A172 (cell line): ENCODE measurements at places on chromosomes 5 and 9.
A peak's percentile ranks its signal among the peaks of the same experiment; 100 is the strongest.

- DNase-seq: no peak
Measured at GRCh38 chr9:21560281-21560745, 78.2 kb upstream of the IFNE start.

DNA sequence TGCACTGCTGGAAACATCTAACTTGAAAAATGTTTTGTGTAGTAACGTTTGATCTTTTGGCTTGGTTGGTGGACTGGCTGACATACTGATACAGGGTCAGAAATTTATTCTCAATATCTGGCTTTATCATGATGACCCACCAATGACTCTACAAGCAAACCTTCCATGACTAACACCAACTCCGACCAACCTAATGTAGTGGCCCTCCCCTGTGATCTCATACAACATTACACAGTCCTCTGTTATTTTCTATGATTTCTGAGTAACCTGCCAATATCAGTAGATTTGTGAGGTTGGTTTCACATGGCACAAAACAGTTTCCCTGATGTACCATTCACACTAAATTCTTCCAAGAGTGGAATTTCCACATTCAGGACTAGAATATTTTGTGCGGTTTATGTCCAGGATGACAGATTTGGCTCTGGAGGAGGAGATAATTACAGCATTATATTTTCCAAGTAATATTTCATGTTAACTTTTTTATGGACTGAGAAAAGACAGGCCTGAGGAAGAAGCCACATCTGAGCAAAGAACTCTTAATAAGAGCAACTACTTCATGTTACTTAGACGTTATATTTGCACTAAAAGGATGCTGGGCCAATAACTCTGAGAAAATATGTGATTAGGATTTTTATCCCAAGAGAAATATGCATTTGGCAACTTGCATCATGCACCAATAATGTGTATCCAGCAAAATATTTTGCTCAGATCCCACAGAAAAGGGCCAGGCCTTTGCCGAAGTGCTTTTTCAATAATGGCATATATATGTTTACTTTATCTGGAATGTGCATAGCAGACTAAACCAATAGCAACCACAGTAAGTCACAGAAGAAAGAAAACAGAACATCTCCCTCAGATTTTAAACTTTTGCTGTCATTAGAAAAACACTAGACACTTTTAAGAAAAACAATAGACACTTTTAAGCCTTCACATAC is 273.4 kb downstream of the KCNN2 start:
- no peak for DNase-seq

GRCh38 chr9:87606841-87607521 is 109.3 kb downstream of the DAPK1 start:
- peak; percentile 96 for DNase-seq

DNA sequence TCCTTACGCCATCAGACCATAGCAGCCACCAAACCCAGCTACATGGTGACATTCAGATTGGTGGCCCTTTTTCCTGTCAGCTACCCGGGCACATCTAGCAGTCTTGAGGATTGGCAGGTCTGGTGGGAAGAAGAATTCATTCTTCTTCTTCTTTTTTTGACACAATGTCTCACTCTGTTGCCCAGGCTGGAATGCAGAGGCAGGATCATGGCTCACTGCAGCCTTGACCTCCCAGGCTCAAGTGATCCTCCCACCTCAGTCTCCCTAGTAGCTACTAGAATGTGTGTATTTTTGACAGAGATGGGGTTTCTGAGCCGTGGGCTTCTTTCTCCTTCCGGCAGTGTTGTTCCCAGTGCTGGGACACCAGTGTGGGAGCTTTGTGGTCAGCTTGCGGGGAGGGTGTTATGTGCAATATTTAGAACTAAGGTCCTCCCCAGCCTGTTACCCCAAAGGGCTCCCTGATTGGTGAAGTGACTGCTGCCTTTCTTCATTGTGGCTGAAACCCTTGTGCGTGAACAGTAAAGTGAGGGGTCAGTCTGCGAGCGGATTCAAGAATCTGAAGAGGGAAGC is 3.4 kb downstream of the NTMT1 start:
- no peak for DNase-seq

DNA sequence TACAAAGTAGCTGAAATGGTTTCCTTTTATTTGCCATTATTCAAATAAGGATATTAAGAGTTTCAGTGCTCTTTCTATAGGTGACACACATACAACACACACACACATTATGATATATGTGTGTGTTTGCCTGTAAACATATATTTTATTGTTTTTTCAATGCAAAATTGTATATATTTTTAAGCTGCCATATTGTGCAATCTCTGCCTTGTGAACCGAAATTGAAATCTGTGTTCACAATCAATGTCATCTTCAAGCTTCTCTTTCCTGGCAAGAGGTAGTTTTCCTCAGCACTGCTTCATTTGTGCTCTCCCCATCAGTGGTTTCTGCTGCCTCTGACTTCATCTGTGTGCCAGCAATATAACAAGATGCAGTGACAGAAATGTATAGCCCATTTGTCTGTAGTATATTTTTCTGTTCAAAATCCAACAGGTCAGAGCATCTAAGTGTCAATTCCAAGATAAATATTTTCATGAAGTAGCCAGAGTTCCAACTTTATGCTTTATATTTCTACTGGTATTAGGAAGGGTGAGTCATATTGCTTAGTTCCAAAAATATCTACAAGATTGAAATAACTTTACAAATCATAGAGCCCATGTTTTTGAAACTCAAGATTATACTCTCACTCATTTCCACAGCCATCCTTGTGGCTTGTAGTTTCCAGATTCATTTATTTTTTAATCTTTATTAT is 1704.8 kb upstream of the CDH9 start:
- peak; percentile 17 for DNase-seq

DNA sequence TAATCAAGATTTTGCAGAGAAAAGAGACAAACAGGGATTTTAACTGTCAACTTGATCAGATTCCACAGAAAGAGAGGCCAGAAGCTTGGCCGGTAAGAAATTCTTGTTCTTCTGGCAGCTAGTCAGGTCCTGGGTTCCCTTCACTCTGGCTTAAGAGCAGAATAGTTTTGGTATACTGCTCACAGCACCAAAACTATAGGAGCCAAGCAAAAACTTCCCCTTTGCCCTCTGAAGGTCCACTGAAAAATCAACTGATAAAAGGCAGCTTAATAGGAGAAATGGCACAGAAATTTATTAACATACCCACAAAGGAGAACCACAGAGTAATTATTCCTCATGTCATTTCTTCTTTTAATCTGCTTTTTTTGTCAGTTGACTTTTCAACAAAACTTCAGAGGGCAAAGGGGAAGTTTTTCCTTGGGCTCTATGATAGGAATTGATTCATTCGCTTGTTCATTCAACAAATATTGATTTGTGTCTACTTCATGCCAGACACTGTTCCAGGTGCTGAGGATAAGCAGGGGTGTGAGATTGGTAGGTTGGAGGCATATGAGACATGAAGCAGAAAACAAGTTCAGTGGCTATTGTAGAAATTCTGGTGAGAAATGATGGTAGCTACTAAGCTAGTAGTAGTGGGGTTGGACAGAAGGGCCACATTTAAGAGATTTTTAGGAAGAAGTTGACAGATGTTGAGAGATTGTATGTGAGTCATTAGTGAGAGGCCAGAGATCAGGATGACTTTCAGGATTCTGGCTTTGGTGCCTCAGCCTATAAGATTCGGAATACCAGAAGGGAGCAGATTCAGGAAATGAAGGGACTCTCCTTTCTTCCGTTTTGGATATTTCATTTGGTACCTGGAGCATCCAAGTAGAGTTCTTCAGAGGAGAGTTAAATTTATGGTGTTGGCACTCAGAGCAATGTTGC is 20.6 kb upstream of the NNT start:
- no peak for DNase-seq

- peak; percentile 47 for DNase-seq
Measured at GRCh38 chr5:168714046-168714445, 134.9 kb upstream of the PANK3 start.

- no peak for DNase-seq
Measured at GRCh38 chr5:115333164-115333563, 36.7 kb upstream of the CCDC112 start.

GRCh38 chr5:29662876-29663275 is 1530.6 kb upstream of the CDH6 start:
- DNase-seq: no peak

DNA sequence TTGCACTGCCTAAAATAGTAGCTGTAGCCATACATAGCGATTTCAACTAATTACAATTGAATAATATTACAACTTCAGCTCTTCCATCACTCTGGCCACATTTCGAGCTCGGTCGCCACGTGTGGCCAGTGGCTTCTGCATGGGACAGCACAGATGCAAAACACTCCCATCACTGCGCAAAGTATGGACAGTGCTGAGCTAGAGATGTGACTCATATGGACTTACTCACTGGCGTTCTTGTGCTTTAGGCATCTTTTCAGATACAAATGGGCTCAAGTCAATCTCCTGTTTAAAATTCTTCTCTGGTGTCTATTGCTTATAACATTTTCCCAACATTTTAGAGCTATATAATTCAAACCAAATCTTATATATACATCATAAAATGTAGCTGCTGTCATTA is 222.7 kb downstream of the ELAVL2 start:
- no peak for DNase-seq

GRCh38 chr5:172999372-172999973 is 15.9 kb downstream of the ATP6V0E1 start:
- DNase-seq: no peak

- DNase-seq: no peak
Measured at GRCh38 chr9:136910901-136911245, 24.6 kb downstream of the TRAF2 start.

- no peak for DNase-seq
Measured at GRCh38 chr9:75149841-75150241, 61.5 kb downstream of the OSTF1 start.

- no peak for DNase-seq
Measured at GRCh38 chr9:92270511-92270910, 23.0 kb downstream of the IARS1 start.

DNA sequence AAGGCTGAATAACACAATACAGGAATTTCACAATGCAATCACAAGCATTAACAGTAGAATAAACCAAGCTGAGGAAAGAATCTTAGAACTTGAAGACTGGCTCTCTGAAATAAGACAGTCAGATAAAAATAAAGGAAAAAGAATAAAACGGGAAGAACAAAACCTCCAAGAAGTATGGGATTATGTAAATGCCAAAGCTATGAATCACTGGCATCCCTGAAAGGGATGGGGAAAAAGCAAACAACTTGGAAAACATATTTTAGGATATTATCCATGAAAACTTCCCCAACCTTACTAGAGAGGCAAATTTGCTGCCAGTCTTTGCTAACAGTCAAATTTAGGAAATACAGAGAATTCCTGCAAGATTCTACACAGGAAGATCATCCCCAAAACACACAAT is 157.9 kb downstream of the ALDH1A1 start:
- peak; percentile 6 for DNase-seq

GRCh38 chr5:57863661-57864060 is 381.1 kb upstream of the ACTBL2 start:
- DNase-seq: peak; percentile 96

- DNase-seq: peak; percentile 78
Measured at GRCh38 chr9:125541840-125542243, 165.2 kb downstream of the MAPKAP1 start.

DNA sequence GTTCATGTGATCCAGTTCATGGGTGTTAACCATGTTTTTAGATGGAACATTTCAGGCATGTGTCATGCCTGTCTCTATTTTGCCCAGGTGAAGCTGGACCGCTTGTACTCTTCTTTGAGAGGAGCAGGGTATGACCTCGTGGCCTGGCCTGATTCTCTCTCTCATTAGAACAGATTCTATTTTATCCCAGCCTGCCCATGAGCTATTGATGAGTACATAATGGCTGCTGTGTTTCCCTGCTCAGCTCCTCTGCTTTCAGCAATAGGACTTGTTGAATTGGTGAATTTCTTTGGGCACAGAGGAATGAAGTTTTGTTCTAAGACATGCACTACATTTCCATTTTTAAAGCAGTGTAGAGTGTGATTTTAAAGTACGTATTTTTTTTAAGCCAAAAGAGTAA is 86.2 kb downstream of the HACD4 start:
- no peak for DNase-seq

DNA sequence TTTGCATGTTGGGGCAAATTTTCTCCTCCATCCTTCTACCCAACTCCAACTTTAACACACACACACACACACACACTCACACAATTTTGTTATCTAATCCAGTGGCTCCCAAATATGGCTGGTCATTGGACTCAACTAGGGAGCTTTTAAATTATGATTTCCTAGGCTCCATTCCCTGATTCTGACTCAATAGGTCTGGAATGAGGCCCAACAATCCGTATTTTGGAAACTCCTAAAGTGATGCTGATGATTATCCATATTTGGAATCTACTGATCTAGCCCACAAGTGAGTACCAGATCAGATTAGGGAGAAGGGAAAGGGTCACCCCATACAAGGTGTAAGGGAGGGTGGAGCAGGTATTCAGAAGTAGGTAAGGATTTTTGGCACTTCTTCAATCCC is 309.7 kb downstream of the TLE1 start:
- no peak for DNase-seq

- DNase-seq: peak; percentile 62
Measured at GRCh38 chr9:15295761-15296405, 11.1 kb downstream of the TTC39B start.

- DNase-seq: no peak
Measured at GRCh38 chr9:15426019-15426418, 3.3 kb downstream of the SNAPC3 start.

- no peak for DNase-seq
Measured at GRCh38 chr9:76882686-76883085, 23.2 kb downstream of the PRUNE2 start.

DNA sequence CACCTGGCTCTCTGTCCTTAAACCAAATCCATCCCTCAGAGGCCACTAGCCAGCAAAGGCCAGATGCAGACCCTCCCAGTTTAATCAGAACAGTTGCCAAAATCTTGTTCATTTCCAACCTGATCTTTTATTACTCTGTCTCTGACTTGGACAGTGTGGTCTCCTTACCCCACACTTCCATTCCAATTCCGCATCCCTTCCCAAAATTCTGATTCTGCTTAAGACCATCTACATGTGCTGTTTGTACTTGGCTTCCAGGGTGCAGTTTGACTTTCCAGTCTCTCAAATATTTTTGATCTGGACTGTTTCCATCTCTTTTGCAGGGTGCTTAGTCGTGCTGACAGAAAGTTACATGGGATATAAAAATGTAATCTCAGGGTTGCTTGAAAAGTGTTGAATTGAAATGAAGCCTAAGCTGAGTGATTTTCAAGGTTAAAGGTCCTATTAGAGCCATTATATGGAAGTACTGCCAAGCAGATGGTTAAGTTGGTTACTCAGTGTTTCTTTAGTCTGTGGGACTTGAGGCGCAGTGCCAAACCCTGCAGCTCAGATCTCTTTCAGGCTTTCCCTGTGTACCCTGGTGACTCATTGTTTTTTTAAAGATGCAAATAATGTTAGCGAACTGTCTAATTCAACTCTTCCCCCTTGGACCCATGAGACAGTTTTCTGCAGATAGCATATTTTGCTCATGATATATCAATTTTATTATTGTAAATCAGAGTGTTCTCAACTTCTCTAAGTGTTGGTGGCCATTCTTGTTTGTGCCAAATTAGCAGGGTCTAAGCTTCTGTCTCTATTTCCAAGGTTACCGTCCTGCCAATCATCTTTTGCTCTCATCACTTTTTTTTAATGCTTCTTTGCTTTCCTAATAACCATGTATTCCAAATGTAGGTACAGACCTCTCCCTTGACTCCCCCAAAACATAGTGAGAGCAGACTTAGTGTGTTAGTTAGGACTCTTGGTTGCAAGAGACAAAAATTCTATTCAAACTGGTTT is 18.2 kb upstream of the DCP2 start:
- DNase-seq: peak; percentile 95
